Upper lobe of left lung (tissue), 6 donors: ENCODE measurements at places on chromosomes 6 and 20. TPM values are rescaled to one million over a fixed set of nuclear protein-coding genes. Genes with fewer than 3 reads are reported as not detected.
A peak's percentile ranks its signal among the peaks of the same experiment; 100 is the strongest.

The FGD2 gene
- total RNA-seq = 82.8 TPM

DNA sequence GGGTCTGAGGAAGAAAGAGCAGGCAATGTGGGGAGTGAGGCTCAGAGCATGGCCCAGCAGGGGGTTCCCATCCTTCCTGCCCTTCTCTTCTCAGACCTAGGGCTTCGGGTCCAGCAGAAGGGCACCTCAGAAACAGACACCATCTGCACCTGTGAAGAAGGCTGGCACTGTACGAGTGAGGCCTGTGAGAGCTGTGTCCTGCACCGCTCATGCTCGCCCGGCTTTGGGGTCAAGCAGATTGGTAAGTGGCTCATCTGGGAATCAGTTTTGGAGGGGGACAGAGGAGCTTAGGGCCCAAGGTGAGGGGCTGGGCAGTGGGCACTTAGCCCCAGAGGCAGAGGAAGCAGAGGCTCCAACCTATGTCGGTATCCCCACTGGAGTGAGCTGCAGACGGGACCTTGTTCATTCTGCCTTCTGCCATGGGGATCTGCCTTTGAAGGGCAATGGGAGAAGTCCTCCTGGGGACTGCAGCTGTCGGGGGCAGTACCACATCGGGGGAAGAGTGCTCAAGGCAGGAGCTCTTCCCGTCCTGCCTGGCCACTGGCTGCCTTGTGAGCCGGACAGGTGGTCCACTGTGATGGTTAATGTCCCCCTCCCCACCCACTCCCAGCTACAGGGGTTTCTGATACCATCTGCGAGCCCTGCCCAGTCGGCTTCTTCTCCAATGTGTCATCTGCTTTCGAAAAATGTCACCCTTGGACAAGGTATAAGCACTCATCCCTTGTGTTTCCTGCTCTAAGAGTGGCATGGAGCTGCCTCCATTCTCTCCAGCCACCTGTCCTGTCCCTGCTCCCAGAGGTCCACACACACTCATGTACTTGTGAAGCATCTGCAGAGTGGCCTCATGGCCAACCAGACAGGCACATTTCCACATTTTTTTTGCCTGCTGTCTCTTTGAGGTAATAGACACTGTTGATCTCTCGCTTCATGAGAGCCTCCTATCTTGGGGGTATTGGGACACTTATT lies 4.7 kb downstream of the CD40 start:
- peaks cover 37% of the 10 kb centered on the region for H3K4me1 ChIP-seq
- DNase-seq = no peak
- H3K27ac ChIP-seq = no peak overlapping the region

DNA sequence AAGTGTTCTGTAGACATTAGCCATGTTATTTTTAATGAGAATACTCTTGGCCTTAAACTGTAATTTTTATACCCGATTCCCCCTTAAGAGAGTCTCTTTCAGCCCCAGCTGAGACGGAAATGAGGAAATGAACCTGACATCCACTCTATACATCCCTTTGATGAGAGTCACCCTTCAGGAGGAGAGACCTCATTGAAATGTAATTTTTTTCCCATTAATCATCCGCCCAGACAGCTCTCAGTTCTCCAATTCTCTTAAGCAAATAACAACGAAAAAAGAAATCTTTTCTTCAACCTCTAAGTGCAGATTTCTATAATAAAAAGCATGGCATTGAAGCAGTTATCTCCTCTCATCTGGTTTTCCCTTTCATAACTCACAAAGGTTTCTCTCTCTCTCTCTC lies 243.8 kb upstream of the PMEPA1 start:
- no peaks in the 10 kb centered on the region for H3K36me3 ChIP-seq
- no peaks in the 10 kb centered on the region for H3K4me1 ChIP-seq
- H3K27me3 ChIP-seq = no peaks in the 10 kb centered on the region
- no peak for DNase-seq
- no peak overlapping the region for H3K27ac ChIP-seq

- H3K27ac ChIP-seq = no peak overlapping the region
- H3K4me1 ChIP-seq = no peaks in the 10 kb centered on the region
- no peaks in the 10 kb centered on the region for H3K36me3 ChIP-seq
- no peak overlapping the region for H3K4me3 ChIP-seq
Observed at GRCh38 chr6:169926617-169927417, 175.4 kb downstream of the ERMARD start.

DNA sequence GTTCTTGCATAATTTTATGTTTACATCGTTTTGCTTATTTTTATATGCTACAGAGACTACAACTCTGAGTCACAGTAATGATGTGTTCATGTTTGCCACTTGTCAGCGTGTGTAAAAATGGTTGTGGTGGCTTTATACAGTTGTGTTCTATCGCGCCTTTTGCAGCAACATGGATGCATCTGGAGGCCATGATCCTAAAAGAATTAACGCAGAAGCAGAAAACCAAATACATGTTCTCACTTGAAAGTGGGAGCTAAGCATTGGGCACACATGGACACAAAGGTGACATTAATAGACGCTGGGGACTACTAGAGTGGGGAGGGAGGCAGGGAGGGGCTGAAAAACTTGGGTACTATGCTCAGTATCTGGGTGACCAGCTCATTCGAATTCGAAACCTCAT lies 996 bp upstream of the SEC23B start:
- H3K27me3 ChIP-seq = no peaks in the 10 kb centered on the region
- DNase-seq = no peak
- H3K4me1 ChIP-seq = peaks cover 23% of the 10 kb centered on the region

GRCh38 chr6:18405477-18406293 lies 18.5 kb downstream of the RNF144B start:
- no peak overlapping the region for H3K4me3 ChIP-seq
- no peaks in the 10 kb centered on the region for H3K27me3 ChIP-seq
- H3K36me3 ChIP-seq = no peaks in the 10 kb centered on the region
- no peak overlapping the region for H3K27ac ChIP-seq
- H3K4me1 ChIP-seq = peaks cover 21% of the 10 kb centered on the region

- no peaks in the 10 kb centered on the region for H3K27me3 ChIP-seq
- H3K36me3 ChIP-seq = no peaks in the 10 kb centered on the region
- no peak overlapping the region for H3K4me3 ChIP-seq
- no peaks in the 10 kb centered on the region for H3K4me1 ChIP-seq
Observed at GRCh38 chr20:59138114-59138748, 25.4 kb upstream of the ZNF831 start.

The CST7 gene
- total RNA-seq = 28.3 TPM

- H3K4me3 ChIP-seq = no peak overlapping the region
- no peaks in the 10 kb centered on the region for H3K36me3 ChIP-seq
- H3K27ac ChIP-seq = no peak overlapping the region
- no peaks in the 10 kb centered on the region for H3K4me1 ChIP-seq
- DNase-seq = no peak
- no peaks in the 10 kb centered on the region for H3K27me3 ChIP-seq
Observed at GRCh38 chr6:125129354-125129753, 24.2 kb upstream of the TPD52L1 start.

- no peaks in the 10 kb centered on the region for H3K4me1 ChIP-seq
- H3K4me3 ChIP-seq = no peak overlapping the region
- no peaks in the 10 kb centered on the region for H3K27me3 ChIP-seq
- no peak for DNase-seq
- H3K36me3 ChIP-seq = no peaks in the 10 kb centered on the region
- no peak overlapping the region for H3K27ac ChIP-seq
Observed at GRCh38 chr6:32484614-32484998, 44.9 kb downstream of the HLA-DRA start.

The E2F1 gene
- 12.9 TPM for total RNA-seq

DNA sequence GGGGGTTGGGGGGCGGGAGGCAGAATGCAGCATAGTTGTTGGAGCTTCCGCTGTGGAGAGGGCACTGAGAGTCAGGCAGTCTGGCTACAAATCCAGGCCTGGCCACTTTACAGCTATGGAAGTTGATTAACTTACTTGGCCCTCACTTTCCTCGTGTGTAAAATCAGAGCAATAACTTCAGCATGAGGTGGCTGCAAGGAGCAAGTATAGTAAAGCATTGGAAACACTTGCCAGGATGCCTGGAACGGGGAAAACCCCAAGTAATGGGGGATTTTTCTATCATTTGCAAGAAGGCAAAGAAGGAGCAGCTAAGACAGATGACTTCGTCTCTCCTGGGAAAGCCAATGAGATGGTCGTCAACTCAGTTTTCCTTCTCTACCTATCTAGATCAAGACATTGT lies 35.8 kb downstream of the AGPAT4 start:
- no peak overlapping the region for H3K27ac ChIP-seq
- no peaks in the 10 kb centered on the region for H3K27me3 ChIP-seq
- H3K36me3 ChIP-seq = no peaks in the 10 kb centered on the region

The SRSF12 gene
- total RNA-seq = 0.89 TPM

The VPS52 gene
- total RNA-seq = 52.2 TPM

GRCh38 chr20:848193-848592 lies 14.7 kb downstream of the FAM110A start:
- H3K27ac ChIP-seq = no peak overlapping the region
- DNase-seq = peak; percentile 43
- H3K4me1 ChIP-seq = peaks cover 40% of the 10 kb centered on the region
- no peak overlapping the region for H3K4me3 ChIP-seq

GRCh38 chr6:13684855-13685254 lies 26.8 kb downstream of the RANBP9 start:
- H3K4me1 ChIP-seq = peaks cover 24% of the 10 kb centered on the region
- no peaks in the 10 kb centered on the region for H3K27me3 ChIP-seq
- H3K36me3 ChIP-seq = no peaks in the 10 kb centered on the region
- H3K4me3 ChIP-seq = no peak overlapping the region
- H3K27ac ChIP-seq = no peak overlapping the region

DNA sequence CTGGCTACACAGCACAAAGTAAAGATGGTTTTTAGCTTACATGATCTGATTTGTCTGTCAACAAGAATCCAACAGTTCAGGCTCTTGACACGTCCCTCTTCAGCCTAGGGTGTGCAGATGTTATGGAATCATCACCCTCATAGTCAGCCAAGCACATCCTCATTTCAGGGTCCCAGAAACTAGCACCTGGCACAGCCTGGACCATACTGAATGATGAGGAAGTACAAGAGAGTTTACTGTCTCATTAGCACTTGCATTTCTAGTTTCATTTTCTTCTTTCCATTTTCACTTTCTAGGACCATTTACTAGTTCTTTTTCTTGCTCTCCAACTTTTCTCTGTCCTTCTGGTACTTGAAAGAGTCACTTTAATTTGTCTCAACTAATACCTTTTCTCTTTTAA lies 6.5 kb downstream of the RIPOR2 start:
- H3K27ac ChIP-seq = no peak overlapping the region
- no peaks in the 10 kb centered on the region for H3K27me3 ChIP-seq
- H3K4me3 ChIP-seq = no peak overlapping the region
- H3K4me1 ChIP-seq = peaks cover 22% of the 10 kb centered on the region

- H3K27ac ChIP-seq = no peak overlapping the region
- no peaks in the 10 kb centered on the region for H3K27me3 ChIP-seq
- no peak for DNase-seq
- no peaks in the 10 kb centered on the region for H3K36me3 ChIP-seq
- no peaks in the 10 kb centered on the region for H3K4me1 ChIP-seq
Observed at GRCh38 chr6:95629551-95629950, 52.2 kb downstream of the MANEA start.

The SLC52A3 gene
- total RNA-seq = 3.1 TPM

DNA sequence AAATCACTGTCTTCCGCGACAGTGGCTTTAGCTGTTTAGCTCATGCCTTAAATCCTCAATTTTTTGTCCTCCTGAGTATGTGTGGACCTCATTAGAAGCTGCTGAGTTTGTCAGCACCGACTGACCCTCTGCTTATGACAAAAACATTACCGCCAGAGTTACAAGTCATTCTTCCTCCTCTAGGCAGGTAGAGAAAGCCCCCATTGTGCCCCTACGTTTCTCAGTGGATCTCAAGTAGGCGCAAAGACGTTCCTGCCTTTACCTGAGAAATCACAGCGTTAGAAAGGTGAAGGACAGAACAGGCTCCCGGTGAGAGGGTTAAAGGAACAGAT lies 227.3 kb upstream of the PDE10A start:
- DNase-seq = no peak
- no peaks in the 10 kb centered on the region for H3K27me3 ChIP-seq
- no peaks in the 10 kb centered on the region for H3K4me1 ChIP-seq
- no peak overlapping the region for H3K4me3 ChIP-seq
- no peak overlapping the region for H3K27ac ChIP-seq

DNA sequence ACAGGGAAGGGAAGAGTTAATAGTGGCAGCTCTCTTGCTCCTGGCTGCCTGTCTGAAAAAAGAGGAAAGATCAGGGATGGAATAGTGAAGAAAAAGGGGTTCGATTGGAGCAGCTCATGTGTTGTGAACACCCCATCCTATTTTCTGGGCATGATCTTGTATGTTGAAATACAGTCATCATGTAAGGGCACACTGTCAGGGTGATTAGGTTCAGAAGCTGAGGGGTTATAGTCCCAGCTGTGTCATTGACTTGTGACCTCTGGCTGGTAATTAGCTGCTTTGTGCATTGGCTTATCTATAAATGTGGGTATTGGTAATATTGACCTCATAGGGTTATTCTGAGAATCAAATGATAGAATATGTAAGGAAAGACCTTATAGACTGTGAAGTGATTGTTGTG lies 30.1 kb downstream of the PHF20 start:
- no peak overlapping the region for H3K4me3 ChIP-seq
- H3K27ac ChIP-seq = no peak overlapping the region
- H3K27me3 ChIP-seq = no peaks in the 10 kb centered on the region
- H3K36me3 ChIP-seq = peaks cover 56% of the 10 kb centered on the region
- peaks cover 2% of the 10 kb centered on the region for H3K4me1 ChIP-seq

DNA sequence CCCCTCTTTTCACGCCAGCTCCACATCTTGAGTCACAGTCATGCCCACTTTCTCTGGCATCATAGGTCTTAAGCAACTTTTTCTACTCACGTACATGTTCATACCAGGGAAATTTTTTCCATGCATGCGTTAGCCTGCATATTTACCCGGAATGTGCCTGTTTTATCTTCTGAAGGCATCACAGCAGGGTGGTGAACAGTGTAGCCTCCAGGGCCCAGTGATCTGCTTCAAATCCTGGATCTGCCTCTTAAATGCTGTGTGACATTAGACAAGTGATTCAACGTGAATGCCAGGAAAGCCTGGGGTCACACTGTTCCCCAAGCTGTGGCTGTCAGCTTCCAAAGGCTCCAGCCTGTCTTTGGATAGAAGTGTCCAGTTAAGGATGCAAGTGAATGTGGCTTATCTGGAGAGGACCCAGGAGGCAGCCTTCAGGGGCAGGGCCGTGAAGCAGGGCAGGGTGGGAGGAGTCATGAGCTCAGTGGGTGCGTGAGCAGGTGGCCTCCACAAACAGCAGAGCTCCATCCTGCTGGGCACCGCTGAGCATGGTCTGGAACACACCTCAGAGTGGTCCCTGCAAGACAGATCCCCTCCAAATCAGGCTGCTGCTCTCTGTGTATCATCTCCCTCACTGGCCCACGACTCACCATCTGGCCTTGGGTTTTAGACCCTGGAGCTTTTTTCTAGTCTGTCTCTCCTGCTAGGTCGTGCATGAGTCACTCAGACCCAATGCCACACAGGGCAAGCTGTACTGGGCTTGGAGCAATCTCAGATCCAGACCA lies 30.4 kb upstream of the CD93 start:
- no peak for DNase-seq
- H3K4me3 ChIP-seq = no peak overlapping the region
- H3K27me3 ChIP-seq = no peaks in the 10 kb centered on the region
- H3K27ac ChIP-seq = no peak overlapping the region
- H3K36me3 ChIP-seq = no peaks in the 10 kb centered on the region
- peaks cover 50% of the 10 kb centered on the region for H3K4me1 ChIP-seq
